ENCODE measurements at places on chromosomes 5 and 9.

- DNase-seq, result no peak
These were observed 24.2 kb upstream of the SIL1 start for GRCh38 chr5:139222346-139222745.

- no peak for DNase-seq
These were observed 23.5 kb upstream of the IL12B start for GRCh38 chr5:159353661-159354252.

DNA sequence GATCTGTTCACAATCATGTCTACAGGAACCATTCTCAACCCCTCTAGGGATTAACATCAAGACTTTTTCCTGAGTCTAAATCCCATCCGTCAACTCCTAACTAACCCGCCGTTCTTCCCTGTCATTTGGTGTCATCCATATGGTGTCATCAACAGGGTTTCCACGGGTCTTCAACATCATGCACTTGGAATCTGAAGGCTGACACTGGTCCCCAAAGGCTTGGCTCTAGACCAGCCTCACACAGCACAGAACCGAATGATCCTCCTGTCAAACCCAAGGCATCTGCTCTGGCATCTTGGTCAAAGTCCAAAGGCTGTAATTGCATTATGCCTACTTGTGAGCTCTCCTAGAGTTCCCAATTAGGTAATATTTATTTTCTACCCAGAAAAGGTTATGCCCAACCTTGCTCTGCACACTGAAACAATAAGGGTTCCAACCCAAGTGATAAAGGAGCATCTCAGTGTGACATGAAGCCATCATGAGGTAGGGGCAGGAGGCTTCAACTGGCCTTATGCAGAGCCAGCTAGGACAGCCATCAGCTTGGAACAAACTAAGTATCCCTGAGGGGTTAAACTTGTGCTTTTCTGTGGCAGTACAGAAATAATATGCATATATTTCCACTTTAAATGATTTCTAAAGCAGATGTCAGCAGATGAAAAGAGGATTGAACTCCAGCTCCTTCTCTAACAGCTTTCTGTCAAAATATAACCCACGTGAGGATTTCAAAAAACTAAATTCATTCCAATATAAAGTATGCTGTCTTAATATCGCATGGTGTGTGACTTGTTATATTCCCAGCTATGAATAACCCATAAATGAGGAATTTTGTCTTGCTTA, 13.9 kb downstream of the ENC1 start:
- DNase-seq, result no peak

- DNase-seq, result no peak
These were observed 622.4 kb downstream of the CHSY3 start for GRCh38 chr5:130526708-130527107.

DNA sequence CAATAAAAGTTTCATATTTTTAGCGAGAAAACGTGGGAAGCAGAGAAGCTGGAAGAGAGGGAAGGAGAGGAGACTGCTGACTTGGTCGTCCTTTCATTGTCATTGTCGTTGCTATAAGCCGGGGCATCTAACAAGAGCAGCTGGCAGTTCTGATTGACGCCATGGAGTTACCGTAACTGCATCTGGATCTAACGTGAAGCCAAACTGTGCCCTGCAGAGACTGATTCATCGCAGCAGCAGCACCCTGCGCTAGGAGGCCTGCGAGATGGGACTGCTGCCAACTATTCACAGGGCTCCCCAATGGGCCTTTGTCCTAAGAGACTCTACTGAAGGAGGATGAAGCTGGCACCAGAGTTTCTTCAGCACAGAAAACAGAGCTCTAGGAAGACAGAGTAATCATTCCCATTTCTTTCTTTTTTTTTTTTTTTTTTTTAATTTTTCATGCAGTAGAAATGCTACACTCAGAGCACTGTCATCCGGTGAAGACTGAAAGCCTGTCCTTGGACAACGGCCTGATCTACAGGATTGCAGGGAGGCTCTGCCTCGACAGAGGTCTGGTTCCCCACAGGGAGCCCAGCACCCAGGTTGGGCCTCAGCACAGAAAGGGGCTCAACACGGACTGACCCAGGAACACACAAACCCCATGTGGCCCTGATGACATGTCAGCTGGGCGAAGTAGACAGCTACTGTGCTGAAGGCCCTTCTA, 47.8 kb downstream of the RETREG1 start:
- no peak for DNase-seq

- DNase-seq, result no peak
These were observed 25.7 kb downstream of the SLC1A1 start for GRCh38 chr9:4515958-4516375.

- DNase-seq, result no peak
These were observed 149.8 kb downstream of the MLLT3 start for GRCh38 chr9:20472342-20473045.

DNA sequence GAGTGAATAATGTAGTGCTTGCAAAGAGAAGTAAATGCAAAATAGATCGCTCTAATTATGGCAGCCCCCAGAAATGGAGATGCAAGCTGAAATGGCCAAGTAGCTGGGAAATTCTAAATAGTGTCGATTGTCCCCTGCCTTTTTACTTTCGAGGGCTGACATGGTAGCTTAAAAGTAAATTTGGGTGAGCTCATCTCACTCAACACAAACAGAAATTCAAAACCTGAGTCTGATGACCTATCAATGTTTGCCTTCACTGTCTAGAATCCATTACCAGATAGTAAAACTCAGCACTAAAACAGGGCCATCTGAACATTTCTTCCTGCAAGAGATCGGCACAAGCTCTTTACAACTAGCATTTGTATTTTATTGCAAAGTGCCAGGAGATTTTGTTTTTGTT, 7.0 kb upstream of the LHX2 start:
- no peak for DNase-seq

DNA sequence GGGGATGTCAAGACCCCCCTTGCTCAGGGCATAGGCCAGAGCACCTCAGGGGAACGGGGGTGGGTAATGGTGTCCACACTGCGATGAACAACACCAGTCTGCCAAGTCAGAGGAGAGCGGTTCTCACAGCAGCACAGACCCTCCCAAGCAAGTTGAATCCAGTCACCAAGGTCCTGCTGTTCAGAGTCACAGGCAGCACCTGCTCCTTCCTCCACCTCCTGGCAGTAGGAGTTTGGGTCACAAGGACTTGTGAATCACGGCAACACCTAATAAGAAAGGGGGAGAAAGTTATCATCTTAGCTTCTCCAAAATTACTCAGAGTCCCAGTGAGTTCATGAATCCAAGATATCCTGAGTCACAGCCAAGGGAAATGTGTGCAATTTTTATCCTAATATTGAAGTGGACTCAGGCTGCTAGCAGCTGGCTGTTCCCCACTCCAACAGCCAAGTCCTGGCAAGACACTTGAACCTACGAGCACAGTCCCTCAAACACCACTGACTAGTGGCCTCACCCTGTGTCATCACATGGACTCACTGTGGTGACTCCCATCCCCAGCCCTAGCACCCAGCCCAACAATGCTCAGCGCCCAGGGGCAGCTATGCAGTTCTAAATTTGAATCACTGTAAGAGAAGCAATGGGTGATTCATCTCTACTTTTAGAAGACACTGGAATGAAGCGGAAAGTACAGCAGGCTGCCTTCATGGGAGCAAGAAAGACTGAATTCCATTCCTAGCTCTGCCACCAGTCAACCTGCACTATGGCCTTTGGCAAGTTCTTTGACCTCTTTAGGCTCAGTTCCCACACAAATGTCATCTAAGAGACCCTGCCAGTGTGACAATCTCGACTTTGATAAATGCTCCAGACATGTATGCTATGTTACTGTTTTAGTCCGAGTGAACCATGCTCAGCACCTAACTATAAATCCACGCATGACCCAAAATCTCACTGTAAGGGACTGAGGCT, 113.7 kb downstream of the KLHL3 start:
- no peak for DNase-seq

DNA sequence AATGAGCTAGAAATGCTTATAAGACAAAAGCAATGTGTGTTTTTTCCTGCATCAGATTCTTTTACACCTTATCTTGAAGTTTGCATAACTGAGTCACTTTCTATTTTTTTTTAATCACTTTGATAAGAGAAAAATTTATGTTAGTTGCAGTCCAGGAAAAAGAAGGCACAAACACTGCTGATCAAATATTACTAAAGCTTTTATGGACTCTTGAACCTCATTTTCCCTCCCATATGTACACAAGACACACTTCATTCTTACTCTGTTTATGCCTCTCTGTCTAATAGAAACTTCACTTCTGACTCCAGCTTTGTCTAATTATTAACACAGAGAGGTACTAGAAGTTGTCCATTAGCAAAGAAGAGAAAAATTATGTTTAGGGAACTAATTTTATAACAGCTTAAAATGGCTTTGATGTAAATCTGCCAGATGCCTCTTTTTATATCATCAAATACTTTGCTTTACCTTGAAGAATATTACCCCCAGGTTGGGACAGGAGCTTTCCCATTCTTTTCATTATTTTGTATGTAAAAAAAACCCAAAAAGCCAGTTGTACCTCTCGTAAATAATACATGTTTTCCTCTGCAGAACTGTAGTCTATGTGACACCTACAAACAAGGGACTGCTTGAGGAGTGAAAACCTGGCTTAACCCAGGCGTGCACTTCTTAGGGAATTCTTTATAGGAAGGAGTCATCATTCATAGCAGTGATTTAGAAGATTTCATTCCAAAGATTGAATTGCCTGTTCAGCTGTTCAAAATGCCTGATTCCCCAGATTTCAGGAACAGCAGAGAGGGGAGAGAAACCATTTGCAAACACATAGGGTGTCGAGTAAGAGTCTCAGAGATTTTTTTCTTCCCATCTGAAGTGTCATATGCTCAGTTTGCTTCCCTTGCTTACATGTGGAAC, 72.6 kb downstream of the DAPK1 start:
- no peak for DNase-seq

Data from 8988T (cell line).